AG08395 (cell line): ENCODE measurements at places on chromosomes 7 and 10.

- DNase-seq: no peak
These were observed 147.3 kb downstream of the JMJD1C start for GRCh38 chr10:63318491-63318890.

- DNase-seq: no peak
These were observed 80.3 kb downstream of the WDR11 start for GRCh38 chr10:120931423-120931822.

DNA sequence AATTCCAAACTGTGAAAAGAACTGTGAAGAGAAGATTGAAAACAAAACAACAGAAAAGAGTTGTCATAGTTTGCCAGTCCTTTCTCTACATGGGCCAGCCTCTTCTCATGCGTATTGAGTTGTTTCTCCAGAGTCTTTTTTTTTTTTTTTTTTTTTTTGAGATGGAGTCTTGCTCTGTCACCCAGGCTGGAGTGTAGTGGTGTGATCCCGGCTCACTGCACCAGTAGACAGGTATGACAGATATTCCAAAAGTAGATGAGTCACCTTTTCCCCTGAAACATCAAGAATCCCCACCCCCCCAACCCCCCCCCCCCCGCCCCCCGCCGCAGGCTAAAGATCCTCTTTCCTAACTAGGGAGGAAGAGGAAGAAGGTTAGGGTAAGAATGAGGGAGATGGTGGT is 15.6 kb upstream of the KMT2C start:
- DNase-seq: no peak

- DNase-seq: no peak
These were observed 2.4 kb downstream of the ZMIZ2 start for GRCh38 chr7:44750921-44751571.

- no peak for DNase-seq
These were observed 20.9 kb downstream of the SLC29A3 start for GRCh38 chr10:71339796-71340589.

DNA sequence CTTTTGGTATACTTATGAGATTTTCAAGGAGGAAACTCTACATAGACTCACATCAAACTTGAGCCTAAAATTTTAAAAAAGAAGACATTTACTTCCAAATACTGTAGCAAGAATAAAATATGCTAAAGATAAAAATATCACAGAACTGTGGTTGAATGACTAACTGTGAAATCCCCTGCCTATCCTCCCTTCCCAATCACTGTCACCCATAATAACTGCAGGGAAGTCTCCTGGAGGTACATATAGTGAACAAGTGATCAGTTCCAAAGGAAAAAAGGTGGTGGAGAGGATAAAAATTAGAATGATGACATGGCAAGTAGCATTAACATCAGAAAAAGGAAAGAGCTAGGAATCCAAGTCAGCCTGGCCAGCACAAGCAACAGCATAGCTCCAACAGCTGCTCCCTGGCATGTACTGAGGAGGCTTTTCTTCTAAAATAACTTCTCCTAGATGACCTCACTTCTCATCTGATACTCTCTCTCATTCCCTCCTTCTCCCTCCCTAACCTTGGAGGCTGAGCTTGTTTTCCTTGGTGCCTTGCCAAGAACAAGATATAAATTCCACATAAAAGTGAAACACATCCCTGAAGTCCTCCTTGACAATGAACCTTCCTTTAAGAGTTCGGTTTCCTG is 124.0 kb downstream of the IQUB start:
- DNase-seq: no peak

DNA sequence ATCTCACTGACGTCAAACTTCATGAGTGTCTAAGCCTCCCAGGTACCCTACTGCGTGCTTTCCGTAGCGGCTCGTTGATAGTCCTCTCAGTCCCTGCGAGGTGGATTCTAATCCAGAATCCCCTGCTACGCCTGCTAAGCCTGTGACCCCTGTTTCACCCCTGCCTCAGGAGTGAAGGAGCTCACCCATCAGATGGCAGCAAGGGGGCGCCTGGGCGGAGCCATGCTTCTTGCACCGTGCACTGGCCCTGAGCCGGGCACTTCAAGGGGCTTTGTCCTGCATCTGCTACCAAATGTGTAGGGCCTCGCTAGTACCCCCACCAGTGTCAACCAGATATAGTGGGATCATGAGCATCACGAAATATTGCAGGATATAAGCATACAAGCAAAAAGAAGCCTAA is 918 bp upstream of the STRA8 start:
- DNase-seq: no peak

- DNase-seq: no peak
These were observed 191.5 kb downstream of the OTUD1 start for GRCh38 chr10:23630376-23630775.

- DNase-seq: no peak
These were observed 1.6 kb upstream of the NKX2-3 start for GRCh38 chr10:99531026-99531695.

GRCh38 chr7:124322561-124322960 is 289.7 kb upstream of the TMEM229A start:
- DNase-seq: peak; percentile 23

GRCh38 chr10:106252541-106252940 is 912.0 kb downstream of the SORCS1 start:
- DNase-seq: no peak

DNA sequence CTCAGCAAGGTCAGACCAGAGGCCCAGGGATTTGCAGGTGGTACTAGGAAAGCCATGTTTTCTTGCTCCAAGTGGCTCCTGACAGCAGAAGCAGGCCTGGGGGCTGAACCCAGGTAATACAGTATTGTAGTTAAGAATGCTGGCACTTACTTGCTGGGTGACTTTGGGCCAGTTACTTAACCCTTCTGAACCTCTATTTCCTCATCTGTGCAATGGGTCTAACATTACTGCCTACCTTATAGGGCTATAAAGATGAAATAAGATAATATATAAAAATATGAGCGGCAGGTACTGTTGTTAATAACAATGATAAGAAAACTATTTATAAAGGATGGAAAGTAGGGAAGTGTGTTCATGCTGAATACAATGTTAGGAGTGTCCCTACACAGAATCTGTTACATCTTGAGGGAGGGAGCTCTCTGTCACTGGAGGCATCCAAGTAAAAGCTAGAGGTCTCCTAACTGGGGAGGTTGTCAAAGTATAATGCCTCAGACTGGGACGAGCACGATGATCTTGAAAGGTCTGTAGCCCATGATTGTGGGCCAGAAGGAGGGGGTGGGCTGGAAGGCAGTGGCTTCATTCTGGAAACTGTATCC is 26.9 kb downstream of the ADAMTS14 start:
- no peak for DNase-seq
